Lower lobe of right lung (tissue), 2 donors: ENCODE measurements at places on chromosomes 2 and 18.

DNA sequence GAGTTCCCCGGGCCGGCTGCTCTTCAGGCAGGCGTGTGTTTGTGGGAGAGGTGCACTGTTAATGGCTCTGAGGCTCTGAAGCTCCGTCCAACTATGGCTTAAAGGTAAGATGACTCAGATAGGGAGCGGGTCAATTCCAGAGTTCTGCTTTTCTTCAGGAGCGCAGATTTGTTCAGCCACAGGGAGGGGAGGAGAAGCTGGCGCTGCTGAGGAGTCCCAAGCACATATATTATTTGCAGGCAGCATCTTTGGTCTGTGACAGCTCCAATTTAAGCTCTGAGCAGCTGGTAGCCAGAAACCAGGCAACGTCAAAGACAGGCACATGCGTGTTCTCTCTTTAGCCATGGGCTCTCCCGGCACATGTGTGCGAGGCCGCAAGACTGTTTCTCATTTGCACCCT, 229.2 kb downstream of the BCL2 start:
- DNase-seq: no peak

DNA sequence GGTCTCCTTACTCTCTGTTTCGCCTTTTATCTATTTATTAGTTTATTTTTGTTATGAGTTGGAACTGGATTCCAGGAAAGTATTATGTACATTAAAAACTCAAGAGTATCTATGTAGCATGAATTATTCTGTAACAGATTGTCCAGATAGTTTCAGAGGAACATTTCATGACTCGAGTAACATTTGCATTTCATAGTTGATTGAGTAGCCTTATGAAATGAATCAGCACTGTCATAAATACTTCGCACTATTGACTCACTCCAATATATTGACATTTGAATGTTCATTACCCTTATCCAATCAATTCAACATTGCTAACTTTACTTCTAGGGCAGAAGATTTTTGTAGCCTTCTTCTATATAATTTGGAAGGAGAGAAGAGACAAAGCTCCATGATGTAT, 11.3 kb upstream of the VRK2 start:
- no peak for DNase-seq

DNA sequence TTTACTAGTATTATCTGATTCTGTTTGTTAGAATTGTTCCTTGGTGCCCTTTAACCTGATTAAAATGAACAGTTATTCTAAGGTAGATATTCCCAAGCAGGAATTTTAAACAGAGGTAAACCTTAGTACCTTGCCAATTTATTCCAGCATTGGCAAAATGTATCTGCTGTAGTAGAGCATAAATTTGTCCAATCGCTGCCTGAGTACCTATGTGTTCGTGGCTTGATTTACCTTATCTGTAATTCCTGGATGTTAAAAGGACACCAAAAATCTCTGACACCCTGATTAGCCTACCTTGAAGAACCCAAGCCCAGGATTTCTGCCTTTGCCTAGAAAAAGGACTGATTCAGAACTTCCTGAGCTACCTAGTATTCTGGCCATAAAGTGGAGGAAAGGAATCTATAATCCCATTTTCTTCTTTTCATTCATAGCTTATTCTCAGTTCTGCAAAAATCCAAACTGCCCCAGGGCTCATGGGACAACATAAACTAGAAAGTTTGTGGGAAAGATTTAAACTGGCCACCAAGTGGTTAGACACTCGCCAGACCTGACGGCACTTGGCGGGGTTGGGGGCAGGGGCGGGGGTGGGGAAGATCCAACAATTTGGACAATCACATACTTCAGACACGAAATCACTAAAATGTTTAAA, 16.2 kb upstream of the ZCCHC2 start:
- no peak for DNase-seq

DNA sequence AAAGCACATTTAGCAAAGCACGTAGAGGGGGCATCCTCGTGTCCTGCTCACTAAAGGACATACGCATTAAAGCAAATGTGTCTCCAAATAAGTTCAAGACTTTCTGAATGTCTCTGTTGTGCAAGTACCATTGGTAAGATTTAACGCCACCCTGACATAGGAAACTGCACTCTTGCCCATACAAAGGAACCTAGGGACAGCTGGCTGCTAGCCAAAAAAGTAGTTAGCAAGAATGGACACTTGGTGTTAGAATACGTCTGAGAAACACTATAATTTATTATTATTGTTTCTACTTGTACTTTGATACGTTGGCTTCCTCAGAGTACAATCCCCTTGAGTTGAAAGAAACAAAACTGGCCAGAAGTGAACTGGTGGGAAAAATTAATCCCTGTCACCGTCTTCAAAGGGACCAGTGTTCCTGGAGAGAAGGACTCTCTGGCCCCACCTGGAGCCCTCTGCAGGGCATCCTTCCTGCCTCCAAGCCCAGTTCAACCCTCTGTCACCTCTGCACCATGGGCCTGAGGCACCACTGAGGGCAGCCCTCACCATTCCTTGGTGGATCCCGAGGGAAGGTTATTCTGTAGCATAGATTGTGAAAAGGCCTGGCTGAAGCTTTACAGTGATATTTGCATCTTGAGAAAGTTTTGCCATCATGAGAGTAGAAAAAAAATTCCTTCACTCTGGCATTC, 51.4 kb upstream of the APCDD1 start:
- no peak for DNase-seq
